ENCODE measurements at places on chromosomes 6 and 20.

- no peak for DNase-seq
Measured at GRCh38 chr6:4355241-4355640, 219.9 kb upstream of the ECI2 start.

- DNase-seq: no peak
Measured at GRCh38 chr6:97726378-97726777, 443.4 kb upstream of the MMS22L start.

- DNase-seq: no peak
Measured at GRCh38 chr6:83417880-83418663, 12.8 kb downstream of the ME1 start.

GRCh38 chr6:112235956-112236355, 18.4 kb downstream of the LAMA4 start:
- DNase-seq: peak; percentile 18

GRCh38 chr6:43450699-43451131, 4.6 kb downstream of the DLK2 start:
- no peak for DNase-seq

DNA sequence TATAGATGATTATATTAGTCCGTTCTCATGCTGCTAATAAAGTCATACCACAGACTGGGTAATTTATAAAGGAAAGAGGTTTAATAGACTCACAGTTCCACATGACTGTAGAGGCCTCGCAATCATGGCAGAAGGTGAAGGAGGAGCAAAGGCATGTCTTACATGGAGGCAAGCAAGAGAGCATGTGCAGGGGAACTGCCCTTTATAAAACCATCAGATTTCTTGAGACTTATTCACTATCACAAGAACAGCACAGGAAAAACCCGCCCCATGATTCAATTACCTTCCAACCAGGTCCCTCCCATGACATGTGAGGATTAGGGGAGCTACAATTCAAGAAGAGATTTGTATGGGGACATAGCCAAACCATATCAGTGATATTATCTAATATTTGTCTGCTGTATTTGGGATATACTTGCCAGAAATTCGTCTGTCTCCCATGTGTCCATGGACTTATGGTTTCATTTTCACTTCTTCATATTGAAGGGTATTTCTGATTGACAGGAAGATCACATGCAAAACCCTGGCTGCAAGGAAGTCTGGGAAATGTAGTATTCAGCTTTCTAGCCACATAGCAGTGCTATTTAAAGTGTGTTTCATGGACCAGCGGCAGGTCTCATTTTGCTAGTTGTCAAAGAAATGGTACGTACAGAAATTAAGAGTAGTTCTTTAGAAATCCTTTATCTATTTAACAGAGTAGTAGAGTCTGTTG, 50.5 kb upstream of the PAK5 start:
- no peak for DNase-seq

DNA sequence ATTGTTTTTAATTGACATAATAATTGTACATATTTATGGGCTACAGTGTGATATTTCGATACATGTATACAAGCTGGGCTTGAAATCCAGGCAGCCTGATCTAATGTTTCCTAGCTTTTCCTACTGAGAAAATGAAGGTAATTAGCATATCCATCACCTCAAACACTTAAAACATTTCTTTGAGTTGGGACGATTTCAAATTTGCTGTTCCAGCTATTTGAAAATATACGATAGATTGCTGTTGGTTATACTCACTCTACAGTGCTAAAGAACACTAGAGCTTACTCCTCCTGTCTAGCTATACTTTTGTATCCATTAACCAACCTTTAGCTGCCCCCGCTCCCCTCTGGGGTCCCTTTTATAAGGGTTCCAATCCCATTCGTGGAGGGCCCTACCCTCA, 4.7 kb downstream of the LHFPL5 start:
- DNase-seq: no peak

DNA sequence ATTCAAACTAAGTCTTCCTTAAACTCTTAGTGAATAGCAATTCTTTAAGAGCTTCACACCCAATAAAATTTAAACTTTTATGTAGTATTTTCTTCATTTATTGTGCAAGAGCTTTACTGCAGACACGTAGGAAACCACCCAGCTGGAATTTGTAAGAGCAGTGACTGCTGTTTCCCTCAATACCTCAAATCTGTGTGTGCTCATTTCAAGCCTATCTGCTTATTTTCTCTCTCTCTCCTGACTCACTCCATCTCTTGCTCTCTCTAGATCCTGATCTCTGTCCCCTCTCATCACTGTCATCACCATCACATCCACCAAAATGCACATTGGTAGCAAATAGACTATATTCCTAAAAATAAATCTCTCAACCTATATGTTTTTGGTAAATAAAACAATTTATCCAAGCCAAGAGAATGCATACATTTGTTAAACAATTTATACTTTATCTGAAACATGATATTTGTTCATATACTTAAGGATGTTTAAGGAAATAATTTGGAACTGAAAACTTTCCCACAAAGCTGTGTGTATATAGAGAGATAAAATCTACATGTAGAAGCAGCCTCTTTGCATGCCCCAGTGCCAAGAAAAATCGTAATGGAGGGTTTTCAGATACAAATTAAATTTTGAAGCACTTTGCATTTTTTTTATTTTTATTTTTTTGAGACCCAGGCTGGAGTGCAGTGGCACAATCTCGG, 273.0 kb downstream of the TFAP2A start:
- no peak for DNase-seq

Measured in activated T-helper 2 cell treated with anti-CD3 and anti-CD28 coated beads, Interferon-gamma antibody, Interleukin-2, Interleukin-4, amounts not matched to agents 10 μg/mL and 5 μg/mL and 100 μg/mL, durations not matched to agents 14 hours and 24 hours and 36 hours (primary cell).